Neural progenitor cell (in vitro differentiated cells): ENCODE measurements at places on chromosomes 11 and 22.

DNA sequence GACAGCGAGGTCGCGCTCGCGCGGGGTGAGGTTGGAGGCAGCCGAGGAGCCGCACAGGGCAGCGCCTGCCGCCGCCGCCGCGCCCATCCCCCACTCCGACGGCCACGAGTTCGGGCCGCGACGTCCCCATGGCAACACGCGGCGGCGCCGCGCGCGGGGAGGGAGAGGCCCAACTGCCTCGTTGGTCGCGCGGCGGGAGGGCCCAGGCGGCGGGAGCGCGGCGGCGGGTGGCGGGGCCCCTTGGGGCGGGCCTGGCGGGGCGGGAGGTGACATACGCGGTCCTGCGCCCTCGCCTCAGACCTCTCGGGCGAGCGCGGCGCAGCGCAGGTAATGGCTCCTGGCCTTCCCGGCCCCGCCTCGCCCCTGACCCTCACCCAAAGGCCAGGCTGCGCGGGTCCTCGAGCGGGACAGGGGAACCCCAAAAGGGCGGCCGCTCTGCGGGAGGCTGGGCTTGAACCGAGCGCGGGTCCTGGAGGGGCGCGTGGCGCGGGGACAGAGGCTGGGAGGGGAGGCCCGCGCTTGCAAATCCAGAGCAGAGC is at the start of gene DEUP1:
DEUP1 (plus strand) TSS at position 297 of the 539 bp plus-strand sequence. CDS start 1,518 bp downstream, outside the sequence.
- peak; percentile 83 for DNase-seq

DNA sequence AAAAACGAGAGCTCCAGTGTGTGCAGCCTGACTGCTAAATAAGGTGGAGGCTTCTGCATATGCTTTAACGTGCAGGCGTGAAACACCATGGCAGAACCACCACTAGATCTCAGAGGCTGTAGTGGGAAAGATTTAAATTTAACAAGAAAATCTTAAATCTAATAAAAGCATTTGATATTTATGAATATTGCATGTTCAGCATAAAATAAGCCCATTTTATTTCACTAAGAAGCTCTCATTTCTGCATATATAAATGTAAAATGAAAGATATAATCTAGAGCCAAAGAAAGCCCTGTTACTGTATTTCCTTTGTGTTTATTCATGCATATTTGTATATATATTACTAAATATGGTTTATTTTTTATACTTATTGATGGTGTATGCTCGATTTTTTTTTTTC is 188.3 kb downstream of the DDX10 start:
- no peak for DNase-seq

- no peak for DNase-seq
Observed at GRCh38 chr11:76269247-76269646, 62.9 kb upstream of the WNT11 start.

DNA sequence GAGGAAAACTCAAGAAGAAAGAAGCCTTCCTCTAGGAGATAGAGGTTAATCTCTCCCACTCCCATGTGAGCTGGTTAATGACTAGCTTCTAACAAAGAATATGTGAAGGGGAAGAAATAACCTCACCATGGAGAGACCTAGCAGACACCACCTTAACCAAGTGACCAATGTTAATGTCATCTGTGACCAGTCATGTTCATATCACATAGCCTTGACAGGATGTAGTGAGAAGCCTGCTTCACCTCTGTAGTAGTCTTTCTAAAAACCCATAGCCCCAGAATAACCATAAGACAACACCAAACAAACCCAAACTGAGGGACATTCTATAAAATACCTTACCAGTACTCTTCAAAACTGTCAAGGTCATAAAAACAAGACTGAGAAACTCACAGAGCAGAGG is 21.5 kb upstream of the POU2AF1 start:
- no peak for DNase-seq

DNA sequence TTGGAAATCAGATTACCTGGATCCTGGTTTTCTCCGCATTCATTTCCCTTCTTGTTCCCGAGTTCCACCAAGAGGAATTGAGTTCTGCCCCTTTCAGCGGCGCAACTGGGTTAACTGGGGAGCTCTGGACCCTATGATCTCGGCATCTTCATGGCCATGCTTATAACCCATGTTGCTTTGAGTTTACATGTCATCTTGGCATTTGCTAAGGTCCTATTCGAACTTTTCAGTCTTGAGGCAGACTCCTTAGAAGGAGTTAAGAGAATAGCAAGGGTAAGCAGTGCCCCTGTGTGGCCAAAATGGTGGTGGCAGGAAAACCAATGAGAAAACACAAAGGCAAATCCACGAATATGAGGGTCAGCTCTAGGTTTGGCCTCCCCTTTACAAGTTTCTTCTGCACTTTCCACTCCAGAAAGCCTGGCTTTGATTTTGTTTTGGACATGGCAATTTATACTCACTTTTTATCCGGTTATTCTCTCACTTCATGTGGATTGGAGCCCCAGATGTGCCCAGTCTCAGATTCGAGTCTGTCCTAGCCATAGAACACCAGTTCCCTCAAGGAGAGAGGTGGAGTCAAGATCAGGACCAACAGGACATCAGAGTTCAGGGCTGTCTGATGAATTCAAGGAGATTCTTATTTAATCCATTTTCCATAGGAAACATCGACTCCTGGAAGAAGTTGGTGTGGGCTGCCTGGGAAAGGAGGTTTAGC is 55.3 kb upstream of the FBXO3 start:
- DNase-seq = peak; percentile 78

DNA sequence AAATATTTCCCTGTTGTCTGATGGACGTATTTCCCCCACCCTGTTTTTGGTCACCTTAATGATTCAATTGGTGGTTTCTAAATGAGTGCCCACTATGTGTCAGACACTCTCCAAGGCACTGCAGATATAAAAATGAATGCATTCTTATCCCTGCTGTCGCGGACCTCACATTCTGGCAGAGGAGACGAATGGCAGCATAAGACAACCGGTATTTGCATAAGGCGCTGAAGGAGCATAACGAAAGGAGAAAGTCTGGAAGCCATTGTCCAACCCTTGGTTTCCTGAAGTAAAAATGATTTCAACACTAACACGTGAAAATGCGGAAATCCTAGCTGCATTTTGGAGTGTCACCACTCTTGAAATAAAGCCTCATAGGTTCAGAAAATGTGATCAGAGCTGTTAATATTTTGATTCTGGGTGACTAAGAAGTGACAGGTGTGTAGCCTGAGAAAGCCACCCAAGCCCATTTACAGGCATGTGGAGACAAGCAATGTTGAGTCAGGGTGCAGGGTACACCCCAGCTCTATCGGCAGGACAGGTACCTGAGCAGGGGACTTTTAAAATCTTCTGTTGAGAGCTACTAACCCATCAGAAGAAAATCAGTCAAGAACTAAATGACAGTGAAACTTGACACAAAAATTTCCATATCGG is 10.1 kb upstream of the GAB2 start:
- no peak for DNase-seq

DNA sequence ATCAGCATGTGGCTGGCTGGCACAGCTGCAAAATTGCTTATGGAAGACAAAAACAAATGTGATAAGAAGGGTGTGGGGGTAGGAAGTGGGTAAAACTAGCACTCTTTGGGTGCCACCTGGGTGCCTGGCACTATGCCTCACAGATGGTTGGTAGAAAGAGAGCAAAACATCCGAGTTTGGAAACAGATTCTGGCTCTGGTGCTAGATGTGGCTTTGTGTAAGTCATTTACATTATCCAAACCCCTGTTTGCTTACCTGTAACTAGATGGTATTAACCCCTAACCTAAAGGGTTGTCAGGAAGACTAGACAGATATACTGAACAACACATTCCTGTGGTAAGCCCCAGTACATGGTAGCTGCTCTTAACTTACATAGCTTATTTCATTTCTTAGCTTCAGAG is 905.6 kb downstream of the DLG2 start:
- no peak for DNase-seq

DNA sequence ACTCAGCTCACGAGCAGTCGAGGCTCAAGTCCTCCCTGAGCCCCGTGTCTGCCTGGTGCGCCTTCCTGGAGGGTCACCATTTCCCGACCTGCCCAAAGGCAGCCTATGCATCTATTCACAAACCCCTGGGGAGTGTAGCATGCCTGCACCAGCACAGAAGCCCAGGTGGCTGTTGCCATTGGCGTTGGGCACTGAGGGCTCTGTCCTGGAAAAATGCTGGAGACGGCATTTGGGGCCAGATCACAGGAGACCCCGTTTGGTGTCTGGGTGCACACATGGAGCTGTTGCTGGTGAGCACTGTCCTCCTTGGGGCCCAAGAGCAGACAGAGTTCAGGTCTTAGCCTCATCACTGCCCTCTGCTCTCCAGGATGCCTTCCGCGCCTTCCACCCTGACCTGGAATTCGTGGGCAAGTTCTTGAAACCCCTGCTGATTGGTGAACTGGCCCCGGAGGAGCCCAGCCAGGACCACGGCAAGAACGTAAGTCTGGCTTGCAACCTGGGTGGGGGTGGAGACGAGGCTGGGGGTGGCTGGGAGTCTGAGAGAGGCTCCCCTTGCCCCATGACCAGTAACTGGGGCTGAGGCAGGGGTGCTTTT is 9.4 kb downstream of the FADS2 start:
- DNase-seq = no peak

DNA sequence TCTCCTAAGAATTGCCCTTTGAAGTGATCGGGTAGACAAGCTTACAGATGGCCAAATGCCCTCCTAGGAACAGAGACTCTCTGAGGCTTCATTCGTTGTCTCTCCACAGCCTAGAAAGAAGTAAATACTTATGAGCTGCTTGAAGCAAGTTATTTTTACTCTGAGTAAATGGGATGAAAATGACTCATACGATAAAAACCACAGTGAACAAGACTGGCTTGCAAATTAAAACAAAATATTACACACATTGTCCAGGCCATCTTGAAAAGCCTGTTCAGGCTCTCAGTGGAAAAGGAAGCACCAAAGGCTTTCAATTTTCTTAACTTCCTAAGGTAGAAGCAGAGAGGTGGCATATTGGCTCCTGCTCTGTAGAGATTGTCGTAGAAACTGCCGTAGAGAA is 294.2 kb downstream of the NELL1 start:
- DNase-seq = no peak

DNA sequence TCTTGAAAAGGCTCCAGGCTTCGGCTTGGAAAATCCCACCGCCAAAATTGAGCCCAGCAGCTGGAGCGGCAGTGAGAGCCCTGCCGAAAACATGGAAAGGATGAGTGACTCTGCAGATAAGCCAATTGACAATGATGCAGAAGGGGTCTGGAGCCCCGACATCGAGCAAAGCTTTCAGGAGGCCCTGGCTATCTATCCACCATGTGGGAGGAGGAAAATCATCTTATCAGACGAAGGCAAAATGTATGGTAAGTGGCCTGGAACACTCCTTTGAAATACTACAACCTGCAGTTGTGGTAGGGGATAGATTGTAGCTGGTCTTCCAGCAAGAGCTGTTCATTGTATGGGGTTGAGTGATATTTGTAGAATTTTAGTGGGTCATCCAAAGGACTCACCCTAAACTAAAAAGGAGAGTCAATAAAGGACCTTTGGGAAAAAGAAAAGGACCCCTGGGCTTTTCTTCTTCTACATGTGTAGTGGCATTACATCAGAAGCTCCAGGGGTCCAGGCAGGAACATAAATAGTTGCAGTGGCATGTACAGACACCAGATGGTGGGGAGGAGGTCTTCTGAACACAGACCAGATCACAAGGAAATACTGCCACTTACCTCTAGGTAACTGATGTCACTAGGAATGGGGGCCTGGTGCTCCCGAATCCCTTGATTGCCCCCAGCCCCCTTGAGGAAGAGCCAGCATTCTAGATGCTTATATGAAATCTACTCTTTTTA is 90.1 kb downstream of the TEAD1 start:
- DNase-seq = no peak

DNA sequence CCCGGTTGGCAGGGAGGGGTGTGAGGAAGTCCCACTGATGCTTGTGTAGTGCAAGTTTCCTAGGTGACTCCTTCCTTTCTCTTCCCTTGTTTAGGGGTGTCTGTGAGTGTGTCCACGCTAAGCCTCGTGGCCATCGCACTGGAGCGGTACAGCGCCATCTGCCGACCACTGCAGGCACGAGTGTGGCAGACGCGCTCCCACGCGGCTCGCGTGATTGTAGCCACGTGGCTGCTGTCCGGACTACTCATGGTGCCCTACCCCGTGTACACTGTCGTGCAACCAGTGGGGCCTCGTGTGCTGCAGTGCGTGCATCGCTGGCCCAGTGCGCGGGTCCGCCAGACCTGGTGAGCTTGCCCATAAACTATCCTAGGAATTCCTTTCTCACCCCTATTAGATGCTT is 10.4 kb downstream of the CCKBR start:
- peak; percentile 10 for DNase-seq

DNA sequence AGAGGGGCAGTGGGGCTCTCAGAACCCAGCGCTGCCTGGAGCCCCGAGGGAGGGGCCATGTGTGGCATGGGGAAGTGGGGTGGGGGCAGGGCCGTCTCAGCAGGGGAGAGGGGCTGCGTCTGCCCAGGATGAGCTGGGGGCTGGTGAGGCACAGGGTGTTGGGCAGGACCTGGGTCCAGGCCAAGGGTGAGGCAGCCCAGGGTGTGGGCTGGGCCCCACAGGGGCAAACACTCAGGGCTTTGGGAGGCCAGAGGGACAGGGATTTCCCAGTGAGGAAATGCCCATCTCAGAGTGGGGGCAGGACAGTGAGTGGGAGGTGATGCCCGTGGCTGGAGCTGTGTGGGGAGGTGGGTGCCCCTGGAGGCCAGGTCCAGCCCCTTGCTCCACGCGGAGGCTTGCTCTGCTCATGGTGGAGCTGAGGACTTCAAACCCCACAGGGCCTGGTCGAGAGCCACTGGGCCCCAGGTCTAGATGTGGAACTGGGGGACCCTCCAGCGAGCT is 5.4 kb downstream of the PLXNB2 start:
- no peak for DNase-seq

- DNase-seq = no peak
Observed at GRCh38 chr11:44866286-44866685, 84.4 kb downstream of the TP53I11 start.

DNA sequence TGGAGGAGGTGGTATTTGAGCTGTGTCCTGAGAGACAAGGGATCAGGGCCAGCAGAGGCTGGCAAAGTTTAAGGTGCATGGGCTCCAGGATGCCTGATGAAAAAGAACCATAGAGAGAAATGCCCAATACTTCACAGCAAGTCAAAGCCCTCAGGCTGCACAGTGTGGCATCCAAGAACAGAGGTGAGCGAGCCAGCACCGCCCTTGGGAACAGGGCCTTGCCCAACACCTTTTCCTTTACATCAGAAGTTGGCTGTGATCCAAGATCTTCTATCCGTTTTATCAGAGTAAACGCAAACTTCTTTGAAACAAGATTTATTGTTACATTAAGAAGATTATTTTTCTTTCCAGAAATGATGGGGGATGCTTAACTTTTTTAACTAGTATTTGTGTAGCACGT is 1.4 kb downstream of the B3GNT6 start:
- no peak for DNase-seq

DNA sequence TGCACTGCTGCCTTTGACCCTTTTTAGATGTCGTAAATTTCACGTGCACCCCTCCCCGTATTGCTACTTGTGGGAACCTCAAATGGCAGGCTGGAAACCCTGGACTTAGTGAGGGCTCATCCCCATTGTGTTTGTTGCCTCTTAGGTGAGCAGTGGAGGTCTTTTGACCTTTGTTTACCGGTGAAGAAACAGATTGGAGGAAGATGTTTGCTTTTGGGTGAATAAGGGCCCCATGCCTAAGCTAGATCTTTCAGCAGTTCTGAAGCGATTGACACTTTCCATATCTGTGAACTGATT is 782 bp downstream of the SMARCB1 start:
- no peak for DNase-seq
